ENCODE measurements at places on chromosomes 12 and 14.

DNA sequence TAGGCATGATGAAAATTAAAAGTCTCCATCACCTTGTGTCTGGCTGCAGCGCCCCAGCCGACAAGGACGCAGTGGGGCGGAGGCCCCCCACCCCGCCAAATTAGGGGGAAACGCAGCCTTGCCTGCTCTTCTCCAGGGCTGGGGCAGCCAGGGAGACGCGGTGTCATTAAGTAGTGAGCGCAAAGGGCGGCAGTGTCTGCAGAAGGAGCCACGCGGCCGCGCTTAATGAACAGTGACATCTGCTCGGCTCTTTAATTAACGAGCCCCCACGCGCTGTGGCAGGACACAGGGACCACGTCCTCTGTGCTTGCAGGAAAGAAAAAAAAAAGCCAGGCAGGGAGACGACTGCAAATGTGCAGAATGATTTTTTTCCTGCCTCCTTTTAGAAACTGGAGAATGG is 93.4 kb upstream of the NCOR2 start:
- DNase-seq, result no peak

DNA sequence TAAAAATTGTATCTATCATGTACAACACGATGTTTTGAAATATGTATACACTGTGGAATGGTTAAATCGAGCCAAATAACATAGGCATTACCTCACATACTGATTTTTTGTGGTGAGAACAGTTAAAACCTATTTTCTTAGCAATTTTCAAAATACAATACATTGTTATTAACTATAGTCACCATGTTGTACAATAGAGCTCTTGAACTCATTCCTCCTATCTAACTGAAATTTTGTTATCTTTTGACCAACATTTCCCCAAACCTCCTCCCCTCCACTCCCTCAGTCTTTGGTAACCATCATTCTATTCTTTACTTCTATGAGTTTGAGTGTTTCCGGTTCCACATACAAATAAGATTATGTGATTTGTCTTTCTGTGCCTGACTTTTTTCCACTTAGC is 6.8 kb upstream of the SLC38A2 start:
- no peak for DNase-seq

DNA sequence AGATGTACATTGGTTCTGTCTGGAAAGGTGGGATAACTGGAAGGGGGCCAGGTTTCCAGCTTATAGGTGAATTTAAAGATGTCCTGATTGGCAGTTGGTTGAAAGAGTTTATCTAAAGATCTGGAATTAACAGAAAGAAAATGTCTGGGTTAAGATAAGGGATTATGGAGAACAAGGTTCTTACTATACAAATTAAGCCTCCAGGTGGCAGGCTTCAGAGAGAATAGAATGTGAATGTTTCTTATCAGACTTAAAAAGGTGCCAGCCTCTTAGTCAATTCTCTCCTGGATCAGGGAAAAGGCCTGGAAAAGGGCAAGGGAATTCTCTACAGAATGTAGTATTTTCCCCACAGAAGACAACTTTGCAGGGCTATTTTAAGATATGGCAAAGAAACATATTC is 53.1 kb downstream of the CNTN1 start:
- DNase-seq, result no peak

- no peak for DNase-seq
Observed at GRCh38 chr12:106070611-106071010, 68.1 kb downstream of the NUAK1 start.

- DNase-seq, result no peak
Observed at GRCh38 chr14:76305268-76305826, 70.6 kb upstream of the ESRRB start.

DNA sequence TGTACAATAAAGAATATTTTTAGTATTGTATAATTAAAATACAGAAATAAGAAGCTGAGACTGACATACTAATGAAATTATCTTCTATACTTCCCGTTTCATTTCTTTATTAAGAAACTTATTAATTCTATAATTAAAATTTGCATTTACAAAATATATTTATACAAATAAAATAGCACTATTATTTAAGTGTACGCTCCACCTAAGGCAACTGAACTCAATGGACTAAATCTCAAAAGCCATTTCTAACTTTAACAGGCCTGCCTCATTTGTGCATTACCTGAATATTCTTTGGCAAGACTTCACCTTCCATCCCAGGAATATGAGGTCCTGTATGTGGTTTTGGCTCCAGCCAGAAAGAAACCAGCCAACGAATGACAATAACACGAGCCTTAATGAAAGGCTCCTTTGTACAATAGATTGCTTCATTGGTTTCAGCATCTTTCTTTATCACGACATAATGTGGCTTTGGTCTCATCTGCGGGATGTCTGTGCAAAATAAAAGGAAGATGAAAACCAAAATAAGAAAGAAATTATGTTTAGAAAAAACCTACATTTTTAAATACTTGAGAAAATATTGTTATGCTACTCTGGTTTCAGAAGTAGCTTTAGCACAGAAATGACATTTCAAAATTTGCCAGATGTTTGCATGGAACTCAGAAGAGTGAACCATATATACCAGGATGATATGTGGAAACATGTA is 58.7 kb downstream of the RALGAPA1 start:
- DNase-seq, result no peak

DNA sequence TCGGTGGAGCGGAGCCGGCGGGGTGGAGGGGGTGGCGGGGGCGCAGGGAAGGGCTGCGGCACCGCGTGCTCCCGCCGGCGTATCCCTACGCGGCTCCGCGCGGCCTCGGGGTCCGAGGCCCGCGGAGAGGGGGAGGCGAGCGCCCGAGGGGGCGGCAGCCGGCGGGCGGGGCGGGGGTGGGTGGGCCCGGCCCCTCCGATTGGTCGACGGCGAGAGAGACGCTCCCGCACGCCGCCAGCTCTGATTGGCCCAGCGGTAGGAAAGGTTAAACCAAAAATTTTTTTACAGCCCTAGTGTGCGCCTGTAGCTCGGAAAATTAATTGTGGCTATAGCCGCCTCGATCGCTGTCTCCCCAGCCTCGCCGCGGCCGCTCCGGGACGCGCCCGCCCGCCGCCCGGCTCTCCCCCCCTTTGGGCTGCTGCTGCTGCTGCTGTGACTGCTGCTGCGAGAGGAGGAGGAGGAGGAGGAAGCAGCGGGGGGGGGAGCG is at the start of gene FOXG1:
Gene FOXG1 (plus strand): TSS at position 319 of the 487 bp plus-strand sequence. CDS start 493 bp downstream, outside the sequence.
- DNase-seq, result no peak

DNA sequence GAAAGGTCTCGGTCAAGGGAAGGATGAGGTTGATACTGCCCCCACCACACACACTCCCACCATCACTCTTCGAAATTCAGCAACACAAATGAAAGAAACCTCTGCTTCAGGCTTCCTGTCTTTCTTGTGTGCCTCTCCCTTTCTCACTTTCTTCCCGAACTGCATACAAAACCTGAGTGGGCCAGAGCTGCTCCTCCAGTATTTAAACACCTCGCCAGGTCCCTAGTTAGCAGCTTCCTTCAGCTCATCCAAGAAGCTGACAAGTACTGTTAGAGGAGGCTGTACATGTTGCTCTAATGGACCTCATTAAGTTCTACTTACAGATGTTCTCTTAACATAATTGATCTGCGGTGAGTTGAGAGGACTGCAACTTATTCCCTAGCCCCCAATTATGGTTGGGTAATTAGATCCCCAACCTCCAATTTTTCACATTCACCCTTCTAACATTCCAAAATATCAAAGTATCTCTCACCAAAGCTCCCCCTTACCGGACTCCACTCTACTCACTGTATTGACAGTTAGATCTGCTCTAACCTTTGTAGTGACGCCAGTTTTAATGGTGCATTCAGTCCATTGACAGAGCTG is 4.1 kb upstream of the LMO3 start:
- DNase-seq, result no peak

DNA sequence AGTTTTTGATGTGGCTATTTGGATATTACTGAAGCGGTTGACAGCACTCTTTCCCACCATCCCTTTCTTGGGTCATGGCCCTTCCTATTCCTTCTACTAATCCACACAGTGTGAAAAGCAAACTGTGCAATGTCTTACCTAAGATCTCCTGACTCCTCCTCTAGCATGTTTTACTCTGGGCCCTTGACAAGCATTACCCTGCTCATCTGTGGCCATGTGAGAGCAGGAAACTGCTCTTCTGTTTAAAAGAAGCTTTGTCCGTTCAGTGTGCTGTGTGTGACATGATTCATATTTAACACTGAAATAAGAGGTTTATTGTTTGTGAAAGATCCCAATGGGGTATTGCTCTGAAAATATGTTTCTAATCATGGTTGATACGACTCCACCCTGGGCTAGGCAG is 1022.5 kb downstream of the AACS start:
- DNase-seq, result no peak

GRCh38 chr14:104247336-104248202 is 109.2 kb downstream of the KIF26A start:
- DNase-seq, result no peak

DNA sequence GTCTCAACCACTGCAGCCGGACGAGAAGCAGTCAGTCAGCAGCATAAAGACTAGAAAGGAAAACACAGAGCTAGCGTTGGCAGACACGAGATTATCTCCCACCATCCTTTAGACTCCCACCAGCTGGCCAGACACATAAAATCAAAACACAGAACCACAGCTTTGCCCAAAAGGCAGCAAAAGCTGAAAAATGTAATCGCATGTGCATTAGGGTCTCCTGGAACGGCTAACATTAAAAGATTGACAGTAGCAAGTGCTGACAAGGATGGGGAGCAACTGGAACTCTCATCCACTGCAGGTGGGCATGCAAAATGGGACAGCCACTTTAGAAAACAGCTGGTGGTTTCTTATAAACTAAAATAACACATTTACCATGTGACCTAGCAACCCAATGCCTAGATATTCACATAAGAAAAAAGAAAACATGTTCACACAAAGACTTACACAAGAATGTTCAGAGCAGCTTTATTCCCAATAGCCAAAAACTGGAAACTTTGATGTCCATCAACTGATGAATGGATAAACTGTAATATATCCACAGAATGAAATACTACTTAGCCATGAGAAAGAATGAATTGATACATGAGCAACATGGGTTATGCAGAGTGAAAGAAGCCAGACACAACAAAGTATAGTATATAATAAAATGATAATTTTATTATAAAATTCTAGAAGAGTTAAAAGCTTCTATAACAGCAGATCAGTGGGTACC is 37.7 kb downstream of the NCOR2 start:
- no peak for DNase-seq

- peak; percentile 55 for DNase-seq
Observed at GRCh38 chr12:95473231-95473883, 595 bp upstream of the METAP2 start.

DNA sequence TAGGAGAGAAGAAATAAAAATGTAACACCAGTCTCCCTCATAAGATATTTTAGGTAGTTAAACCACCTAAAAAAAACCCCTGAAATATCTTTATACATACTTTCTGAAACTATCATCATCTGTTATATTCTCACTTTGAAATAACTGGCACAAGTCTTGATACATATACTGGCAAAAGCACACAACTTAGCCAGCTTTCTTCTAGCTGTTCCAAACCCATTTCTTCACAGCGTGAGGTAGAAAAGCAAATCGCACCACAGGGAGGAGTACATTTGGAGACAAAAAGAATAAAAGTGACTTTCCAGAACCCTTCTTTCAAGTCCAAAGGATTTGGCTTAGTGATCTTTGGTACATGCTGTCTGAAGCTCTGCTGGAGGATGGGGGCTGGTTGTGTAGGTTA is 78.5 kb downstream of the RERG start:
- no peak for DNase-seq

DNA sequence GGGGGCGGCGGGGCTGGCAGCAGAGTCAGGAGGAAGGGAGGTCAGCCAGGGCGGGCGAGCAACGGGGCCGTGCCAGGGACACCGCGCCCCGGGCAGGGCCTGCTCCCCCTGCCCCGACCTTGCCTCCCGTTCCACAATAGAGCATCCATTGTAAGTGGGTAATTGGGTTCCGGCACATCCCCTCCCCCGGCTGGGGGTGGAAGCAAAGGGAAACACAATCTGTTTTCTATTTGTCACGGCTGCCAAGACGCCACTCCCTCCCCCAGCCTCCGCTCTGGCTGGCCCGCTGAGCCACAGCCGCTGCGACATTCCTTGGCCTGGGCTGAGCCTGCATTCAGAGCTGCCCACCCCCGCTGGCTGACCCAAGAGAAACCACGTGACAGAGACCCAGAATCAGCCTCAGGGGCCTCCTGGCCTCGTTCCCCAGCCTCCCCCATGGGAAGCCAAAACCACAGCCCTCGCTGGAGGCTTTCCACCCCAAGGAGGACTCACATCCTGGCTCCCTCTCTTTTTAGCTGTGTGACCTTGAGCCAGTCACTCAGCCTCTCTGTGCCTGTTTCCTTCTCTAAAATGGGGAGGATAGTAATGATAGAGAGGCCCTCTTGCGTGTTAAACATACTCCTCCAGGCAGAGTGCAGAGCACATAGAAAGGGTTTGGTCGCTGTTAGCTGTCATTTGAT is 117.6 kb downstream of the SCARB1 start:
- DNase-seq, result peak; percentile 35

GRCh38 chr12:109115758-109116610 is at the start of gene ACACB:
Gene ACACB (plus strand): TSS chr12:109116587. CDS start chr12:109139406, 22,819 bp downstream.
- peak; percentile 87 for DNase-seq

- DNase-seq, result no peak
Observed at GRCh38 chr14:71959055-71959454, 26.8 kb downstream of the RGS6 start.

GRCh38 chr14:68951800-68952530 is 27.1 kb downstream of the ACTN1 start:
- DNase-seq, result no peak

- DNase-seq, result no peak
Observed at GRCh38 chr12:113286712-113287111, 48.2 kb downstream of the SLC8B1 start.

DNA sequence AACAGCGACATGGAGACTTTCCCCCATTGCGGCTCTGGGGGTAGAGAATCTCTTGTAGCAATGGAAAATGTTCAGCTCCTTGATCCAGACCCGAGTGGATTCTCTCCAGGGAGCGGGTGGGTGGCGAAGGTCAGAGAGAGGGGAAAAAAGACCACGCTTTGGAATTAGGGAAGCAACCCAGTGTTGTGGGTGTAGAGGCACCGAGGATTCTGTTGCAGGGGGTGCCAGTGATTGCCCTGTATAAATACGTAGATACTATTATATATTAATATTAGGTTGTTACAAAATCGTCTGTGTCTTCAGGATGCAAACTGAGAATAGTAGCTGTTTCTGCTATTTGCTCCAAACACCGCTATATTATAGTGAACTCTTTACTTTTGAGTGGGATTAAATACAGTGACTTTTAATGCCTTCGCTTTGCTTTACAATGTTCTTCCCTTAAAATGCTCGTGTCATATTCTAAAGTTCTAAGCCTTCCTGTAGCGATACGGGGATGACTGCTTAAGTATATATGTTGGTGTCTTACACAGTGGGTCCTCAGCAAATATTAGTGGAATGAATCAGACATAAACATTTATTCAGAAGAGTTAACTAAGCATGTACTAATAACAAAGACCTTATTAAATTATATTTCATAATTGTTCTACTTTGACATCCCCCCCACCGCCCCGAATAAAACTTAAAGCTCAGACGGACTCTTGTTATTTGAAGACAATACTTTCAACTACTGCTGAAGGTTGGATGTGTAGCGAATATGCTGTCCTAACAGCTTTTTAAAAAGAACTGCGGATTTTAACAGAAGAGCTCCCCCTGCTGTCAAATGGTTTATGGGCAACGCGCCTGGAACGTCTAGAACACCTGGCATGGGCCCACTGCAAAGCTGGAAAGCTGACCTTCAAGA is 136.4 kb upstream of the KRAS start:
- DNase-seq, result peak; percentile 90
